Activated T-helper 2 cell treated with anti-CD3 and anti-CD28 coated beads, Interferon-gamma antibody, Interleukin-2, Interleukin-4, amounts not matched to agents 10 μg/mL and 5 μg/mL and 100 μg/mL, durations not matched to agents 14 hours and 24 hours and 36 hours (primary cell): ENCODE measurements at places on chromosomes 1 and 21. TPM values are rescaled to one million over a fixed set of nuclear protein-coding genes. Genes with fewer than 3 reads are reported as not detected.
A peak's percentile ranks its signal among the peaks of the same experiment; 100 is the strongest.

Gene RGS13
- total RNA-seq: not detected in 2 replicates

Gene RIMS3
- total RNA-seq: 2.5 and 2.9 TPM in 2 replicates

Gene MYBPHL
- not detected in 2 replicates for total RNA-seq

Gene SLC25A44
- 62.6 and 63.7 TPM in 2 replicates for total RNA-seq

Gene KLHDC7A
- total RNA-seq: not detected in 2 replicates

GRCh38 chr1:237309595-237310118 lies 267.7 kb downstream of the RYR2 start:
- H3K27ac ChIP-seq: no peak overlapping the region
- peaks cover 3% of the 10 kb centered on the region for H3K27me3 ChIP-seq
- no peak for DNase-seq
- H3K4me1 ChIP-seq: peaks cover 9% of the 10 kb centered on the region
- H3K4me3 ChIP-seq: no peak overlapping the region
- H3K36me3 ChIP-seq: peaks cover 6% of the 10 kb centered on the region

GRCh38 chr1:91818713-91818975 lies 67.3 kb downstream of the TGFBR3 start:
- H3K4me1 ChIP-seq: peaks cover 29% of the 10 kb centered on the region
- no peaks in the 10 kb centered on the region for H3K36me3 ChIP-seq
- DNase-seq: no peak
- H3K27me3 ChIP-seq: no peaks in the 10 kb centered on the region

- no peak overlapping the region for H3K4me3 ChIP-seq
- H3K4me1 ChIP-seq: no peaks in the 10 kb centered on the region
- DNase-seq: no peak
- H3K36me3 ChIP-seq: no peaks in the 10 kb centered on the region
Observed at GRCh38 chr1:112887599-112888283, 68.3 kb downstream of the SLC16A1 start.

DNA sequence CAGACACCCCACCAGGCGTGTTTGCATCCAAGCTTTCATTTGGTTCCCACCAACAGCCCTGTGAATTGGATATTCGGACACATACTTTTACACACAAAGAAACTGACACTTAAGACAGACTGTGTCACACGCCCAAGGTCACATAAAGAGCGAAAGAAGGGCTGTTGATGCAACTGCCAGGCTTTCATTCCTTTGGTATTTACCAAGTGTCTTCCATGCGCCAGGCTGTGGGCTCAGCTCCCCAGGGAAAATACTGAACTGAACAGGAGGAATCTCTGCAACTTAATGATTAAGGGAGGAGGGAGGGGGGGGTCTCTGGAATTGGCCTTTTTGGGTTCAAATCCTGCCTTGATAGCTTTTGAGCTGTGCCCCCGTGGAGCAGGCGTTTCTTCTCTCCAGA lies 122.8 kb downstream of the ACTL8 start:
- no peak overlapping the region for H3K27ac ChIP-seq
- H3K4me1 ChIP-seq: no peaks in the 10 kb centered on the region
- H3K36me3 ChIP-seq: no peaks in the 10 kb centered on the region
- H3K4me3 ChIP-seq: no peak overlapping the region
- H3K27me3 ChIP-seq: no peaks in the 10 kb centered on the region

- DNase-seq: no peak
- peaks cover 35% of the 10 kb centered on the region for H3K36me3 ChIP-seq
- peaks cover 10% of the 10 kb centered on the region for H3K27me3 ChIP-seq
Observed at GRCh38 chr1:236604905-236605806, 840 bp upstream of the HEATR1 start.

DNA sequence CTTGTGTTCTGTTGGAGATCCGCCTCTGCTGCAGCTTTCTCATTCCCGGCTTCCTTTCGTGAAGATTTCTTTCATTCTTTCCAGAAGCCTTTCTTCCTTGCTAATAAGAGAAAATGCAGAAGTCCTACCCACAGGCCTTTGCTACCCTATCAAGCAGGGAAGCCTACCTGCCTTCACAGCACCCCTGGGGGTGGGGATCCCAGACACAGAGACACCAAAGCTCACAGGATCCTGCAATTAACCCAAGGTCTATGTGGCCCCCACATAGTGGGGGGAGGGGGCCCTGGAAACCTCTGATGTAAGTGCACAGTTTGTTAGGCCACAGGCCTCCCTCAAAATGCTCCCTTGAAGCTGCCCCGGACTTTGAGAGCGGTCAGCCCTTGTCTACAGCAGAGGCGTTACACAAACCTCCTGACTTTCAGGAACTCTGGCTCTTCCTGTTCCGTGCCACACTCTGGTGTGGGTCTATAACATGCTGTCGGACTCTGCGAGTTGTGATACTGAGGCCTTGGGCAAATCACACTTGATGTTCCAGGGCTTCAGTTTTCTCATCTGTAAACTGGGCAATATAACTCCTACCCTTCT lies 31.2 kb downstream of the NKAIN1 start:
- no peaks in the 10 kb centered on the region for H3K4me1 ChIP-seq
- H3K27ac ChIP-seq: no peak overlapping the region
- H3K4me3 ChIP-seq: no peak overlapping the region

- DNase-seq: no peak
- no peak overlapping the region for H3K4me3 ChIP-seq
- H3K4me1 ChIP-seq: peaks cover 67% of the 10 kb centered on the region
- H3K27ac ChIP-seq: no peak overlapping the region
- no peaks in the 10 kb centered on the region for H3K27me3 ChIP-seq
- peaks cover 48% of the 10 kb centered on the region for H3K36me3 ChIP-seq
Observed at GRCh38 chr1:205809942-205810345, 3.1 kb downstream of the SLC41A1 start.

GRCh38 chr1:54052431-54052933 lies 522 bp downstream of the TMEM59 start:
- no peak overlapping the region for H3K4me3 ChIP-seq
- H3K4me1 ChIP-seq: peaks cover 21% of the 10 kb centered on the region
- no peak overlapping the region for H3K27ac ChIP-seq
- peaks cover 16% of the 10 kb centered on the region for H3K36me3 ChIP-seq

GRCh38 chr1:67755619-67756018 lies 70.6 kb downstream of the GADD45A start:
- no peak overlapping the region for H3K4me3 ChIP-seq
- peaks cover 11% of the 10 kb centered on the region for H3K4me1 ChIP-seq
- H3K36me3 ChIP-seq: no peaks in the 10 kb centered on the region
- no peak for DNase-seq
- H3K27me3 ChIP-seq: peaks cover 4% of the 10 kb centered on the region

DNA sequence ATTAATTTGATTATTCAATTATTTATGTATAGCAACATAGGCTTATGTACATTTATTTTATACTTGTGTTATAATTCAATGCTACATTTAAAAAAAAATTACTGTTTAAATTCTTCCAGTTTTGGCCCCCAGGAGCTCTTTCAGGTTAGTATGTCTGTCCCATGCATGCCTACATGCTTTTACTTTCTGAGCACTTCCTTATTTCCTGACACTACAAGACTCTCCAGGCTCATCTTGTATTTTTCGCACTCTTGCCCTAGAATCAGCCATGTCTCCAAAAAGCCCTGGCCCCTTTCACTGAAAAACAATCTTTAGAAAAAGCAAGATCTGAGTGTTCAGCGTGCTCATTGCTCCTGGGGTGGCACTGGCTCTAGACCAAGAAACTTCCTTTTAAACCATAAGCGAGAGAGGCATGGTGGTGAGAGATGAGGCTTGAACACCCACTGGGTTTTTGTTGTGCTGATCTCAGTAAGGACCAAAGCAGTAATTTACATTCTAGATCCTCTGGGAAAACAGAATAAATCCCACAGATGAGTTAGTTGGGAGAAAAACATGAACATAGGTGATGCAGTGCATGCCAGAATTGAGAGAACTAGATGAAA lies 95.0 kb downstream of the SLC30A10 start:
- no peak overlapping the region for H3K4me3 ChIP-seq
- H3K27me3 ChIP-seq: no peaks in the 10 kb centered on the region
- no peaks in the 10 kb centered on the region for H3K4me1 ChIP-seq
- no peak for DNase-seq

DNA sequence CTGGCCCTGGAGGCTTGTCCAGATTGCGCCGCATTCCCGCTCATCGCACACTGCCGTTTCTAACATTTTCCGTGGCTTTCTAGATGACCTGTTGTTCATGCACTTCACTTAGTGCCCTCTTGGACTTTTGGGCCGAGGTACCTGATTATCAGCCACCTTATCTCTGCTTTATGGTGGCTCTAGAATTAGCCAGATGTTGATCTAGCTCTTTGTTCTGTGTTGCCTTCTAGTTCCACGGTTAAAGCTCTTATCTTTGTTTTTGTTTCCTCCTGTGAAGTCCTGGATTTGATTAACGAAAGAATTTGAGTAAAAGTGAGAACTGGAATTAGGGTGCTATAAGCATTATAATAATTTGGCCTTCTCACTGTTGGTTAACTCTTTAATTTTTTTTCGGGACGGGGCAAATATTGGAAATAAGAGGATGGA lies 945 bp downstream of the RNPEP start:
- H3K4me1 ChIP-seq: peaks cover 17% of the 10 kb centered on the region
- peak overlapping the region; percentile 84 for H3K27ac ChIP-seq
- peaks cover 3% of the 10 kb centered on the region for H3K36me3 ChIP-seq
- H3K27me3 ChIP-seq: peaks cover 8% of the 10 kb centered on the region
- H3K4me3 ChIP-seq: peak overlapping the region; percentile 97

- H3K4me3 ChIP-seq: no peak overlapping the region
- DNase-seq: no peak
Observed at GRCh38 chr21:34924771-34925419, 124.2 kb downstream of the RUNX1 start.

GRCh38 chr1:230215031-230215430 lies 148.0 kb downstream of the GALNT2 start:
- H3K4me1 ChIP-seq: peaks cover 42% of the 10 kb centered on the region
- peaks cover 19% of the 10 kb centered on the region for H3K36me3 ChIP-seq
- DNase-seq: no peak
- no peak overlapping the region for H3K27ac ChIP-seq

DNA sequence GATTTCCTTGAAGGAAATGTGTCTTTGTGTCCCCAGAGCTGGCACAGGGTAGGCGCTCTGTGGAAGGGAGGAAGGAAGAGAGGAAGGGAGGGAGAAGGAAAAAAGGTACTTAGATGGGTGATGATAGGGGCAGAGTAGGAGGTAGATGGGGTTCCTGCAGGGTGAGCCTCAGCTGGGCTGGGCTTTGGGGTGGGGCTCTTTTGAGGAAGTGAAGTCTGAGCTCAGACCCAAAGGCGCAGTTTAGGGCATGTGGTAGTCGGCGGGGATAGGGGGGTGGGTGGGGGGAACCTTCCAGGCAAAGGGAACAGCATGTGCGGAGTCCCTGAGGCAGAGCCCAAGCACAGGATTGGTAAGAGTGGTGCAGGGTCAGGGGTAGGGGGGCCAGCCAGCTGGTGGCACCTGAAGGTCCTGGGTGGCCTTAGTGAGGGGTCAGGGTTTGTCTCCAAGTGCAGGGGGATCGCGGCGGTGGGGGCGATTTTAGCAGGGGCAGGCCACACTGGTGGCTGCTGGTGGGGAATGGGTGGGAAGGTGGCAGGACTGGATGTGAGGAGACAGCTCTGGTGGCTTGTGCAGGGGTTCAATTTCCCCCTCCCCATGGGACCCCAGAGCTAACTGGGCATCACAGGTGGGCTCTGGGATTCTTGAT lies 8.4 kb upstream of the HTR6 start:
- no peaks in the 10 kb centered on the region for H3K27me3 ChIP-seq
- no peak overlapping the region for H3K4me3 ChIP-seq
- no peak overlapping the region for H3K27ac ChIP-seq
- peaks cover 4% of the 10 kb centered on the region for H3K36me3 ChIP-seq
- DNase-seq: no peak

- H3K27ac ChIP-seq: no peak overlapping the region
- no peak for DNase-seq
- H3K27me3 ChIP-seq: no peaks in the 10 kb centered on the region
- H3K4me3 ChIP-seq: no peak overlapping the region
- no peaks in the 10 kb centered on the region for H3K36me3 ChIP-seq
Observed at GRCh38 chr1:168433238-168433637, 110.6 kb downstream of the XCL2 start.

- DNase-seq: no peak
- no peaks in the 10 kb centered on the region for H3K27me3 ChIP-seq
- H3K4me1 ChIP-seq: peaks cover 3% of the 10 kb centered on the region
- H3K36me3 ChIP-seq: no peaks in the 10 kb centered on the region
- H3K27ac ChIP-seq: no peak overlapping the region
- no peak overlapping the region for H3K4me3 ChIP-seq
Observed at GRCh38 chr1:29083317-29084195, 40.1 kb downstream of the TMEM200B start.
